Dermis microvascular lymphatic vessel endothelial cell (primary cell): ENCODE measurements at places on chromosomes 2 and 18. TPM values are rescaled to one million over a fixed set of nuclear protein-coding genes. Genes with fewer than 3 reads are reported as not detected.

DNA sequence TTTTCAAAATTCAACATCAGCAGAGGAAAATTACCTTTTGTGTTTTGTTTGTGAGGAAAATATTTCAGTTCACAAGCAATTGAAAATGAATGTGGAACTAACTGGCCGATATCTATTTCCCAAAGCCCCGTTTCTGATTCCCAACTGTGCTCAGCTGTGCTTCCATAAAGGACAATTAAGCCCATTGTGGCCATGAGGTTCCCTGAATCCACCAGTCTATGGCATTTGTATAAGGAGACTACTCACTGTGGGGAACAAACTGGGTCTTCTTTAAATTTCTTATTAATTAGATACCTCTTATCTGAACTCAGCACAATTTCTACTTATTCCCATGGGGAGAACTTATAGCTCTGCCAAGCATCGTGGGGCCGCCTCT, 31.4 kb upstream of the AGAP1 start:
- DNase-seq = no peak

- DNase-seq = no peak
These were observed 16.1 kb upstream of the ARL5A start for GRCh38 chr2:151844211-151844896.

GRCh38 chr18:1002653-1003178, 98.0 kb downstream of the ADCYAP1 start:
- peak; percentile 55 for DNase-seq

DNA sequence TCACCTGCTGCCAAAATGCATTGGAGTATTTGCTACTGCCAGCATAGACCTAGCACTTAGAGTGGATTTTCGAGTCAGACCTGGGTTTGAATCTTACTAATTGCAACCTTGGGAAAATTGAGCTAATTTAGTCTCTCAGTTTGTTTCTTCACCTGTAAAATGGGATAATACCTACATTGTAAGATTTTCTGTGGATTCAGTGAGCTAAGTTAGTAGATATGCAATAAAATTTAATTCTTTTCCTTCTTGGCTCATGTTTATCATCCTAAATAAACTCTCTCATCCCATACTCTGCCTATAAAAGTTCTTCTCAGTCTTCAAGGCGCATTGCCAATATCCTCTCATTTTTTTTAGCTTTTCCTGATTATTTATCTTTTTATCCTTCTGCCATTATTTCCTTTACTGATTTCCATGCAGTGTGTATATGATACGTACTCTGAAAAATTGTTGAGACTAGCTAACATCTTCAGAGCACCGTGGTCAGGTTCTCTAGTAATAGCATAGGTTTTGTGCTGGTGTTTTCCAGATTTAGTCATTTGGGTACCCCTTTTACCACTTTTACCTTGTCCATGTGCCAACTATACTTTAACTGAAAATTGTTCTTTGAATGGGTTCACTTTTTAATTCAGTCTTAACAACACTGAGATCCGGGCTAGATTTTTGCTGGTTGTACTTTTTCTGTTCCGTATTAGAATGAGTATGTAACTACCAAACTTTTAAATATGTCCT, 7.3 kb downstream of the CEP192 start:
- DNase-seq = no peak

GRCh38 chr18:44130376-44130942, 550.2 kb upstream of the SETBP1 start:
- peak; percentile 47 for DNase-seq

- DNase-seq = no peak
These were observed 22.1 kb downstream of the CERS6 start for GRCh38 chr2:168478206-168478605.

GRCh38 chr2:44952806-44953498, 11.4 kb downstream of the SIX3 start:
- DNase-seq = no peak

- DNase-seq = no peak
These were observed 172.3 kb upstream of the KCNJ3 start for GRCh38 chr2:154526234-154526633.

DNA sequence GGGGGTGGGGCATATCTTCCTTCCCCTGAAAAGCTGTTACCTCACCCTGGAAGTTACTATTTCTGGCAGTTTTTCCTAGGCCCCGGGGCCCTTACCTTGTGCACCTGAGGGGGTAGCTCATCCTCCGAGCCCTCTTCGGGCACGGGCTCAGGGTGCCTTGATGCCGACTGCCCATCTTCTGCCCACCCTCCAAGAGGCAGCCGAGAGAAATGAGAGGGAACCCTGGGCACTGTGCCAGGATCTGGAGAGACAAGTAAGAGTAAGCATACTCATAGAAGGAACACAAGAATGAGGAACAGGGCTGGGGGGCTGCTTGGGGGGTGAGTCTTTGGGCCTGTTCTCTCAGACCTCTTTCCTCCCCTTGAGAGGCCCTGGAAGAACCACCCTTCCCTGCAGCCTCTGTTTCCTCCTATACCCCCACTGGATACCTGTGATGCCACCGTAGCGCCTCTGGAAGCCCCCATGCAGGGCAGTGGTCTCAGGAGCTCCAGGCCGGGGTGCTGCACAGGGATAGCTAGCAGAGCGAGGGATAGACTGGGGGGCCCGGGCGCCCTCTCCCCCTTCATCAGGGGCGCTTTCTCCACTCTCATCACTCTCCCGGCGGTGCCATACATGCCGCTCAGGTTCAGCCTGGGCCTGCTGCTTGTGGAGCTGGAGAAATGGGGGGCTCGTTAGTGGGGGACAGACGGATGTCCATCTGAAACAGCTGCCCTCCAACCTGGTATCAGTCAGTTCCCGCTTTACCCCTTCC, 2.1 kb upstream of the ABCB6 start:
- no peak for DNase-seq

DNA sequence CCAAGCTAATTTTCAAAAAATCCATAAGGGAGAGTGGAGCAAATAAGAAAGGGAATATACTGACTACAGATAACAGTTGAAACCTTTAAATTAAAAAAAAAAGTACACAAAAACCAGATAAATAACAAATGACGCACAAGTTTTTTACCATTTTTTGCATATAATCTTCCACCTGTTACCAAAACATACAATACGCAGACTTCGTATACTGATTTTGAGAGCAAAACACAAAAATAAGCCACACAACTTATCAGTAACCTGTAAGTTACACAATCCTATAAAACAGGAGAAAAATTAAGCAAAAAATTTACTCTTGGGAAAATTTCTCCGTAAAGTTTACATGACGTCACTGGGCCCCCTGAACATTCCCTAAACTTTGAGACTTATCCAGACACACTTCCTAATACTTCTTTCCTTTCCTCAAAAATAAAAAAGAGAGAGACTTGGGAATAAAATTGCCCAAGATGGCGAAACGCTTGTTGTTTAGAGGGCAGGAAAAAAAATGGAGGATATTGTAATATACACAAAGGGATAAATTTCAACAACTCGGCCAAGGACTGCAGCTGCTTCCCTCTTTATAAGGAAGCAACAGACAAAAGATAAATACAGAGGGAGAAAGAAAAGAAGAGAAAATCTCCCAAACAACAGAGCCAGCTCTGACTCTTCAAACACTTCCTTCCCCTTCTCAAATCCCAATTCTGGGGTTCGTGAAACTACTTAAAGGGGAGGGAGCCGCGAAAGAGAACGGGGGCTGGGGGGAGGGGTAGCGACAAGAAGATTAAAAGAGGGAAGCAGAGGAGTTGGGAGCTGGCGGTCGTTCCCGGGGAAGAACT, 1.6 kb downstream of the BAZ2B start:
- DNase-seq = peak; percentile 49

GRCh38 chr18:45373286-45373880, 241.9 kb upstream of the SLC14A2 start:
- DNase-seq = no peak

Gene TMEM163
- 0.13 and 0.25 TPM in 2 replicates for total RNA-seq

Gene ELOA2
- total RNA-seq = not detected in 2 replicates

Gene RAX
- not detected in 2 replicates for total RNA-seq

Gene IGFBP2
- total RNA-seq = 53.0 and 54.5 TPM in 2 replicates

Gene GNAL
- total RNA-seq = 0.39 and 0.51 TPM in 2 replicates

Gene REL
- total RNA-seq = 8.6 and 23.3 TPM in 2 replicates
